AG09309 (cell line): ENCODE measurements at places on chromosomes 7 and 10.

GRCh38 chr7:36110584-36110983, 42.5 kb upstream of the EEPD1 start:
- DNase-seq = no peak

- DNase-seq = no peak
Measured at GRCh38 chr7:117014673-117015133, 61.4 kb downstream of the ST7 start.

- DNase-seq = no peak
Measured at GRCh38 chr7:45151131-45151684, 6.4 kb upstream of the RAMP3 start.

DNA sequence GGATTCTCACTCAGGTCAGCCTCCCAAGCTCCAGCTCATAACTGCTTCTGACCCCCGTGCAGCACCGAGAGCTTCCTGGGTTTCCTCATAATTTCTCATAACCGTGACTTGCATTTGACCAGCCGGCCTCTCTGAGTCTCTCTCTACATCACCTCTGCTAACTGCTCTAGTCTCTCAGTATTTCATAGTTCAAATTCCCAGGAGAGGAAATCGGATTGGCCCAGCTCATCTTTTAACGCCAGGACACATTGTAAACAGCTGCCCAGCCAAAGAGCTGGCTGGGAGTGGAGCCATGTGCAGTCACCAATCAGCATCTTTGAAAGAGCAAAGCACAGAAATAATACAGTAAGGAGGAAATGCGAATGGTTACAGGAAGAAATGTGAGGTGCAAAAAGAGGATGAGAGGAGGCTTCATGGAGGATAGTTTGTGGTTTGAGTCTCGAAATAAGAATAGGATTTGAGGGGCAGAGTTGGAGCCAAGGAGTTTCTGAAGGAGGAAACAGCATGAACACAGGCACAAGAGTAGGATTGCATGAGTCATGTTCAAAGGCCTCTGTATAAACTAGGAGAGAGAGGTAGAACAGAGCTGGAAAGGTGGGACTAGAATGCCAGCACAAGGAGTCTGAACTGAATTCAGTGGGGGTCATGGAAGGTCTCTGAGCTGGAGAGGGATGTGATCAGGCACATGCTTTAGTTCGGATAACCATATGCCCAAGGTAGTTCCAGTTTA, 15.2 kb upstream of the LBX1 start:
- no peak for DNase-seq

DNA sequence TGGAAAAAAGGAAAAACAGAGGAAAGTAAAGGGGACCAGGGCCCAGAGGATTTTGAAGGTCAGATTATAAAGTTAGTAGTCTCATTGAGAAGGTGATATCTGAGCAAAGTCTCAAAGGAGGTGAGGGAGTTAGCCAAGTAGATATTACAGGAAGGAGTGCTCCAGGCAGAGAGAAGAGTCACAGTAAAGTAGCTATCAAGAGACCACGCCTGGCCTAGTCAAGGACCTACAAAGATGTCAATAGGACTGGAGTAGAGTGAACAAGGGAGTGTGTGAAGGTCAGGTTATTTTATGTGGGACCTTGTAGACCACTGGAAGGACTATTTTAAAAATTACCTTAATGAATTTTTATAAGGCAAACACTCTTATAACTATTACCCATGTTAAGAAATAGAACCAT, 64.8 kb downstream of the TPST1 start:
- DNase-seq = no peak

- no peak for DNase-seq
Measured at GRCh38 chr7:139230484-139230773, 608 bp upstream of the UBN2 start.

DNA sequence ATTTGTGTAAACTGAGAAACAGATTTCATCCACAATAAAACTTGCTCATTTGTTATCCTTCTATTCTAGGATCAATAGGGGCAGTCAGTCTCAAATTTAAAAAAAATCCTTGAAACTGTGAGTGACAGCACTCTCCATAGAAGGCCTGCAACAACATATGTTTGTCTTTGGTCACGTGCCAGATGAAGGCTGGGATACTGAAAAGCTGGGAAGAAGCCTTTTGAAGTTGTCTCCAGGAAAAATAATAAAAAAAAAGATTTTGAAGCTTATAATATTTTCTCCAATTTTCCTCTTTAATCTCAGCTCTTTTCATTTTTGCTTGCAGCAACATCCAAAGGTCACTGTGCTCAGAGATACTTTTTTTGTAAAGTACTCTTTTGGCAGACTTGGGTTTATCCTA, 128.6 kb upstream of the SLC26A5 start:
- no peak for DNase-seq

DNA sequence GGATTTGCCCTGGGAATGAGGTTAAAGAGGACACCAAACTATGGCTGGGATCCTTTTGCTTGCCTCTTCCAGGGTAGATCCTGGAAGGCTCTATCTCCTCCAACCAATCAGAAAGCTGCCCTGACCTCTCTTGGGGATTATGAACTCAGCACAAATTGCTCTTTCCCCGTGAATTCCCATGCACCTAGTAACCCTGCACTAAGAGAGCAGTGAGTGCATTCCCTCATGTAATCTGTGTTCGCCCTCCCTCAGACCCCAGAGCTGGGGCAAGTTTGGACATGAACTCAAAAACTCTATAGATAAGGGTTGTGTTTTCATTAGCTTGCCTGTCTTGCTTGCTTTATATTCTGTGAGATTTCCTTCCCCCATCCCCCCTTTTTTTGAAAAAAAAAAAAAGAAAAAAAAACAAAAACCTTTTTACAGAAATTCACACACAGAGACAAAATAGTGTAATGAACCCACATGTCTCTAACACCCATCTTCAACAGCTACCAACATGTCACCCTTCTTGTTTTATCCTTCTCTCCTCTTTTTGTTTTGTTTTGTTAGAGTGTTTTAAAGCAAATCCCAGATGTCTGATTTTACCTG, 225.5 kb upstream of the TCF7L2 start:
- no peak for DNase-seq

- no peak for DNase-seq
Measured at GRCh38 chr10:114257498-114257897, 18.4 kb downstream of the VWA2 start.

- DNase-seq = no peak
Measured at GRCh38 chr10:132960631-132961419, 18.5 kb upstream of the CFAP46 start.

- no peak for DNase-seq
Measured at GRCh38 chr10:132500781-132501415, 36.7 kb upstream of the INPP5A start.

GRCh38 chr10:108582888-108583287, 1340.4 kb downstream of the XPNPEP1 start:
- no peak for DNase-seq

DNA sequence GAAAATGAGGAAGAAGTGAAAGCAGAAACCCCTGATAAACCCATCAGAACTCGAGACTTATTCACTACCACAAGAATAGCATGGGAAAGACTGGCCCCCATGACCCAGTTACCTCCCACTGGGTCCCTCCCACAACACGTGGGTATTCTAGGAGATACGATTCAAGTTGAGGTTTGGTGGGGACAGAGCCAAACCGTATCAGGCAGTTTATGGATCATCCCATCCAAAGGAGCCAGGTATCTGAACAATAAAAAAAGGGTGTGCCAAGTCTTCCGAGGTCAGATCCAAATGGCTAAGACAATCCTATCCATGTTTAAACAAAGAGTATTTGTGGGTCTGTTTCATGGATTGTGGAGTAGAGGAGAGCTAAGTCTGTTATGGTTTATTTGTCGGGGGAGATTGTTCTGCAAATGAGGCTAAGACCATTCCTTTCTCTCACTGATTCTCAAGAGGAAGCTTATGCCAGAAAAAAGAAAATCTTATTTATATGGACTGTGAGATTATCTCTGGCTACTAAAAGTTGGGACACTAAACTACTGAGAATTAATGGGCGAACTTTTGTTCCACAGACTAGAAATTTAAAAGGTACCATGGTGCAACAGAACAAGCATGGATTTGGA, 203.7 kb downstream of the IPMK start:
- no peak for DNase-seq
